Activated CD8-positive, alpha-beta T cell treated with anti-CD3 and anti-CD28 coated beads for 36 hours (primary cell): ENCODE measurements at places on chromosomes 16 and 17. TPM values are rescaled to one million over a fixed set of nuclear protein-coding genes. Genes with fewer than 3 reads are reported as not detected.

- no peaks in the 10 kb centered on the region for H3K27me3 ChIP-seq
- no peak overlapping the region for H3K4me3 ChIP-seq
- DNase-seq: no peak
Observed at GRCh38 chr16:9081158-9081557, 10.3 kb upstream of the HAPSTR1 start.

- no peaks in the 10 kb centered on the region for H3K27me3 ChIP-seq
- no peaks in the 10 kb centered on the region for H3K36me3 ChIP-seq
- H3K4me1 ChIP-seq: no peaks in the 10 kb centered on the region
- H3K4me3 ChIP-seq: no peak overlapping the region
- no peak overlapping the region for H3K27ac ChIP-seq
- no peak for DNase-seq
Observed at GRCh38 chr16:73306901-73307413, 259.0 kb upstream of the ZFHX3 start.

GRCh38 chr17:59404471-59404870, 73.0 kb downstream of the YPEL2 start:
- H3K27ac ChIP-seq: no peak overlapping the region
- no peak for DNase-seq
- H3K27me3 ChIP-seq: no peaks in the 10 kb centered on the region
- H3K4me1 ChIP-seq: peaks cover 2% of the 10 kb centered on the region
- H3K36me3 ChIP-seq: peaks cover 1% of the 10 kb centered on the region

GRCh38 chr16:63067141-63067540, 1030.9 kb upstream of the CDH8 start:
- no peak for DNase-seq
- H3K4me1 ChIP-seq: no peaks in the 10 kb centered on the region
- H3K4me3 ChIP-seq: no peak overlapping the region
- H3K27ac ChIP-seq: no peak overlapping the region

The C17orf78 gene
- total RNA-seq: not detected

DNA sequence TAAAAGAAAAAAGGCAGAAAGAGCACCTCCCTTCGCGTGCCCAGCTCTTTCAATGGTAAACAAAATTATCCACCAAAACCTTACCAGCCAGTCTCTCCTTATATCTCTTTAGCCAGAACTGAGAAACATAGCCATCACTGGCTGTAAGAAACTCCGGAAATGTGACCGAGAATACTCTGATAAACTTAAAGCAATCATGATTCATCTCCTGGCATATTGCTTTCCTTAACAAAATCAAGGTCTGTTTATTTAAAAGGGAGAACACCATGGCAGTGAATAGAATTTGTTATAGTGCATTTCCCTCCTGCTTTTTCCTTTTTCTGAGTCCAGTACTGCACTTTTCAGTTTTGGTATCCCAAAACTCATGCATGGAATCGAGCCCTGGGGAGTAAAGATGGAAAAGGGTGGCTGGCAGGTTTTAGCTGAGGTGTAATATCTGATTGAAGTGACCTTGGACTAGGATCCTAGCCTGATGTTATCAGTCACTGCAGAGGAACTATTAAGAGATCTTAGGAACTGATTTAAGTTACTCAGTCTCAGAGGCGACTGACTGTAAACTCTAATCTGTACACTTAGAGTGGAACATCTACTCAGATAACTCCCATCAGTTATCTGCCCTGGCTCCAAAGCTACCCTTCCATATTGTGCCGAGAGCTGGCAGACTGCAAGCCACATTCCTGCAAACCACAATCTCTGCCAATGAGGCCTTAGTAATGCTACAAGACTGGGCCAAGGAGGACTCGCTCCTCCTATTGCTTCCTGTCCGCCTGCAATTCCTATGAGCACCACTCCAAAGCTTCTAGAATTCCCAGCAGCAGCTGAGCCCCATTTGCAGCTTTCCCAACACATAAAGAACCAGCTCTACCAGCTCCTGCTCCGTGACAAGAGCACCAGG, 7.4 kb upstream of the COX10 start:
- DNase-seq: no peak
- H3K4me3 ChIP-seq: no peak overlapping the region
- H3K27ac ChIP-seq: no peak overlapping the region
- H3K27me3 ChIP-seq: no peaks in the 10 kb centered on the region
- H3K4me1 ChIP-seq: peaks cover 11% of the 10 kb centered on the region
- peaks cover 54% of the 10 kb centered on the region for H3K36me3 ChIP-seq

- no peak overlapping the region for H3K27ac ChIP-seq
- DNase-seq: no peak
- H3K4me3 ChIP-seq: no peak overlapping the region
- peaks cover 7% of the 10 kb centered on the region for H3K36me3 ChIP-seq
- H3K27me3 ChIP-seq: no peaks in the 10 kb centered on the region
- H3K4me1 ChIP-seq: no peaks in the 10 kb centered on the region
Observed at GRCh38 chr17:82178499-82179261, 34.0 kb downstream of the CCDC57 start.

DNA sequence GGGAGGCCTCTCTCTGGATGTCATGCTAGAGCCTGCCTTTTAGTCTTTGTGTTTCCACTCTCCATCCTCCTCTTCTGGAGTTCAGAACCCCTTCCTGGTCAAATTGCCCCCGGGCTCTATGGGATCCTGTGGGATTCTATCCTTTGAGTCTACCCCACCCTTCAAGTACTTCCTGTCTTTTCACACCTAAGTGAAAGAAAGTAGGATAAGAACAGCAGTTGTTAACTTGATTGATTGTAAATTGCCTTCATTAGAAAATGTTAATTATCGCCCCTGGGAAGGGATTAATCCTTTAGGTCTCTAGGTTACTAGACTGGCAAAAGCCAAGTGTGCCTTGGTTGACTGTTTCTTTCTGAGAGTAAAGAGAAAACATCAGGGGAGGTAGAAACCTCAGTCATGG, 30.1 kb downstream of the PRKCB start:
- H3K4me3 ChIP-seq: no peak overlapping the region
- H3K36me3 ChIP-seq: peaks cover 21% of the 10 kb centered on the region
- H3K27ac ChIP-seq: peak overlapping the region; percentile 75
- peaks cover 78% of the 10 kb centered on the region for H3K4me1 ChIP-seq
- no peak for DNase-seq
- H3K27me3 ChIP-seq: no peaks in the 10 kb centered on the region
